IPS-NIHi11 (cell line): ENCODE measurements at places on chromosomes 13 and 19.
A peak's percentile ranks its signal among the peaks of the same experiment; 100 is the strongest.

- DNase-seq = no peak
These were observed 1598.6 kb downstream of the SLITRK5 start for GRCh38 chr13:89269737-89270136.

- peak; percentile 80 for DNase-seq
These were observed 657 bp downstream of the PLIN3 start for GRCh38 chr19:4866595-4867424.

GRCh38 chr13:27338816-27339215 lies 68.2 kb downstream of the RASL11A start:
- peak; percentile 70 for DNase-seq

DNA sequence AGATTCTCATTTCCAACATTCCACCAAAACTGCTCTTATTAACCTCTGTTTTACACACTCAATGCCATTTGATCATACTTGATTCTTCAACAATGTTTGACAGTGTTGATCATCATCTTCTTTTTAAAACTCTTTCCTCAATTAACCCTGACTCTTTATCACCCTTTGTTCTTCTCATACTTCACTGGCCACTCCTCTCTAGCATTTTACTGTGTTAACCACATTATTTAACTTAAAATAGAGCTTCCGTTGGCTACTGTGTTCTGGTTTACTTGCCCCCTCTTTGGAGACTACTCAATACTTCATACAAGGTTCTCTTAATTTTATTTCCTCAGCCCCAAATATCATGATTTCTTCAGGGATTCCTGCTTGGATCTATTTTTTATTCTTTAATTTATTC lies 121.1 kb upstream of the SPRY2 start:
- DNase-seq = no peak

GRCh38 chr19:51091126-51091525 lies 8.4 kb upstream of the KLK14 start:
- DNase-seq = no peak
